ENCODE measurements at places on chromosomes 12 and 14.

- DNase-seq: no peak
These were observed 1062.2 kb upstream of the FBXO33 start for GRCh38 chr14:40494483-40494882.

DNA sequence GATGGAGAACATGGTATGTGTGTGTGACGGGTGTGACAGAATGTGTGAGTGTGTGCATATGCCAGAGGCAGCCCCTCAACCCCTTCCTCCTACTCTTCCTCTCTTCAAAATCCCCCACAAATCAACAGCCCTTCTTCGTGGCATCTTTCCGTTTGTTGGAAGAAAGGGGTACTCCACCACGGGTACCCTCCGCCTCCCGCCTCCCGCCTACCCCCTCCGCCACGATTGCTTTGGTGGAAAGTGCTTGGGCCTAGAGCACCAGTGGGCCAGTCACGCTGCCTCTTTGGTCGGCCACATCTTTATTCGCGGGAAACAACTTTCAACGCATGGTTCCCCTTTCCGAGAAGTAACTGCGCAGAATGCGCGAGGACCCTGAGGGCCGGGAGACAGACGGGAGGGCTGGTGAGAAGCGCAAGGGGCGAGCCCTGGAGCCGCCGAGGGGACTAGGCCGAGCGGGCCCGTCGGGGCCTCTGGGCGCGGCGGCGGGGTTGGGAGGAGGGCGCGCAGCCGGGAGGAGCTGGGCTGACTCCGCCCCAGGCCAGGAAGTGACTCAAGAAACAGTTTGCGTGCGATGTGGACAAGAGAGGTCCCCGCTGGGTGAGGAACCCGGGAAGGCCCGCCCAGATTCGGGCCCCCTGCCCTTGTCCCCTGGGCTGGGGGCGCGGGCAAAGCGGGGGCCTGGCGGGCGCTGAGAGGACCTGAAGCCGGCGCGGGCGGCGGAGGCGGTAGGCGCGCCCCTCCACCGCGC, at the start of the genes CBLN3 and KHNYN:
TSS of gene CBLN3 (minus strand) at position 274 of the 748 bp plus-strand sequence. CDS start 614 bp downstream, outside the sequence.
TSS of gene KHNYN (plus strand) at position 560 of the 748 bp plus-strand sequence. CDS start 777 bp downstream, outside the sequence.
- DNase-seq: peak; percentile 91

DNA sequence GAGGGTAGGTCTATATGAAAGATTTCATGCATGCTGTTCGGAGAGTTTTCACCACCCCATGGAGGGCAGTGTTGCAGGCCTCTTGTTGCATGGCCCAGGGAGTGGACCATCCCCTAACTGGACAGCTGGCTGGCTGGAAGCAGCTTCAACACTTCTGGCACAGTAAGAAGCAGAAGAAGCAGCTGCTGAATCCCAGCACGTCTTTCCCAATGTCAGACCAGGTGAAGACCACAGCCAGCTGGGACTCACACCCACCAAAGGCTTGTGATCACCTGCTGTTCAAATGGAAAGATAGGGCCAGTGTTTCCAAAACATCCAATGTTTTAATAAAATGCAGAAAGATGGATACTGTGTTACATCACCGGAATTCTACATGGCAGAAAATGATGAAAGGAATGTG, 1423.6 kb downstream of the AACS start:
- no peak for DNase-seq

DNA sequence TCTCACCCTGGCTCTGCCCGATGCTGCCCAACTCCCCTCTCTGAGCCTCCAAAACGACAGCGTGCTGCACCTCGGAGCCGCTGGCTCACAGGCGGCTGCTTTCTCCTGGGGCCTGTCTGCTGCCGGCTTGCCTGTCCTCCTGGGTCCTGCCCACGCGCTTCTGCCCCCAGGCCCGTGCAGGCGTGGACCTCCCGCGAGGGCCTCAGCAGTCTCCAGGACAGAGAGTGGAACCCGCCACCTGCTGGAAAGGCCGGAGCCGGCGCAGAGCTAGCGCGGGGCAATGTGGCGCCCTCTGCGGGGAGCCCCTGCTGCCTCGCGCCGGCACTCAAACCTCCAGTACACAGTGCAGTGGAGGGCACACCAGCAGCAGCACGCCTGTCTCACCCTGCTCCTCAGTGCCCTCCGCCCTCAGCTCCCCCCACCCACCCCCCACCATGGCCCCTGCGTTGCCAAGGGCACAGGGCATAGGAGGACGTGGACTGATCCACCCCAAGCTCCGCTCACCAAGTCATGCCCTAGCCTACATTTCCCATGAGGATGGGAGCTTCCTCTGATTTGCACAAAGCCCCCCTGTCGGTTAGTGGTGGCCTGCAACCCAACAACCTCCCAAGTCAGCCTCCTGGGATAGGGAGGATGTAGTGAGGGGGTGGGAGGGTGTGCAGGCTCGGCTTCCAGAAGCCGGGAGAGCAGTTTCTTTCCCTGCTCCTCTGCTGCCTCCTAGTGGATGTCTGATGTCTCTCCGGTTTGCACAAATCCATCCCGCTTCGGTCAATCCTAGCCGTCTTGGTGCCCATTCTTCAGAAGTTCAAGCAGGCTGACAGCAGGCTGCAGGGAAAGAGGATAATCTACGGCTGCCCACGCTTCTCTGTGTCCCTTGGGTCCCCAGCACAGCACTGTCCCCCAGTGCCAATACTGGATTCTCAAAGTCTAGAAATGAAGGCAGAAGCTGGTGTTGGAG, 25.2 kb downstream of the KRT8 start:
- peak; percentile 66 for DNase-seq

DNA sequence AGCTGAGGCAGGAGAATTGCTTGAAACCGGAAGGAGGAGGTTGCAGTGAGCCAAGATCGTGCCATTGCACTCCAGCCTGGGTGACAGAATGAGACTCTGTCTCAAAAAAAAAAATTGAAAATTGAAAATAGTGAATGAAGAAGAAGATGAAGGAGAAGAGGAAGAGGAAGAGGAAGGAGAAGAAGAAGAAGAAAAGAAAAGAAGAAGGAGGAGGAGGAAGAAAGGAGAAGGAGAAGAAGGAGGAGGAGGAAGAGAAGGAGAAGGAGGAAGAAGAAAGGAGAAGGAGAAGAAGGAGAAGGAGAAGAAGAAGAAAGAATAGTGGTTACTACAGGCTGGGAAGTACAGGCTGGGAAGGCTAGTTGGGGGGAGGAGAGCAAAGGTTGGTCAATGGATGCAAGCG, 124.3 kb upstream of the CPSF6 start:
- no peak for DNase-seq

Data from CD4-positive, alpha-beta T cell treated with Interleukin-17A for 1 hour (primary cell).